ENCODE measurements at places on chromosomes 12 and 14.

GRCh38 chr14:104753528-104754212, 723 bp downstream of the SIVA1 start:
- peak; percentile 22 for DNase-seq

DNA sequence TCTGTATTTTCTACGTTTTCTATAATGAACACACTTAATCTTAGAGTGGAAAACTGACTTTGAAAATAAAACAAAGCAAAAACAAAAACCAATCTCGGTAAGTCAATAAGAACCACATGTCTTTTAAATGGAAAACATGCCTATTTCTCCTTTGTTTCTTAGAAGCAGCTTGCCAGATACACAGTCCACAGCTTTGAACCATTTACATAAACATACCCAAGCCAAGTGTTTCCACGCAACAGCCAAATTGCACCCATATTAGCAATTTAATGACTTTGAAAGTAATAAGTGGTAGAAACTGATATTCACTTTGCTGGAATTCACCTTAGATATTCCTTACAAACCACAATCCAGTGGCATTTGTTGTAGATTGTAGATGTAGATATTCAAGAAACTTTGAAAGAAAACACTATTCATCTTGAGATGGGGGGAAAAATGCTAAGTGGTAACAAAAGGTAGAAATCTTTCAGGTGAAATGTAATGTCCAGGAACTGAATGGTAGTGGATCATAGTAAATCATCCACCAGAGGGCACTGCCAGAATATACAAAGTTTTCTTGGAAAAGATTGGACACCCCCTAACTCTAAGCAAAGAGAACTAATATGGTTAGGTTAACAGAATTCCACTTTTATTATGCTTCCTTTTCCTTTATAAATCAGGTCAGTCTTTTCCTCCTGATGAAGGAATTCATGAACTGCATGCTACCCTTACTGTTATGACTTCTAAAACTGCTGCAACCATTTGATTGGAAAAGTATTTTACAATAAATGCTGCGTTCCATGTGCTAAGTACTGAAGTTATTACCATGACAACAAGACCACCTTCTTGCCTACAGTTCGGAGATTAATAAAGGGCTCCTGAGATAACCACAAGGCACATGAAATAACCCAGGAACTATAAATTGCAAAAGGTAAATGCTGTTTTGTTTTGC, 69.8 kb downstream of the RERG start:
- DNase-seq, result peak; percentile 24

DNA sequence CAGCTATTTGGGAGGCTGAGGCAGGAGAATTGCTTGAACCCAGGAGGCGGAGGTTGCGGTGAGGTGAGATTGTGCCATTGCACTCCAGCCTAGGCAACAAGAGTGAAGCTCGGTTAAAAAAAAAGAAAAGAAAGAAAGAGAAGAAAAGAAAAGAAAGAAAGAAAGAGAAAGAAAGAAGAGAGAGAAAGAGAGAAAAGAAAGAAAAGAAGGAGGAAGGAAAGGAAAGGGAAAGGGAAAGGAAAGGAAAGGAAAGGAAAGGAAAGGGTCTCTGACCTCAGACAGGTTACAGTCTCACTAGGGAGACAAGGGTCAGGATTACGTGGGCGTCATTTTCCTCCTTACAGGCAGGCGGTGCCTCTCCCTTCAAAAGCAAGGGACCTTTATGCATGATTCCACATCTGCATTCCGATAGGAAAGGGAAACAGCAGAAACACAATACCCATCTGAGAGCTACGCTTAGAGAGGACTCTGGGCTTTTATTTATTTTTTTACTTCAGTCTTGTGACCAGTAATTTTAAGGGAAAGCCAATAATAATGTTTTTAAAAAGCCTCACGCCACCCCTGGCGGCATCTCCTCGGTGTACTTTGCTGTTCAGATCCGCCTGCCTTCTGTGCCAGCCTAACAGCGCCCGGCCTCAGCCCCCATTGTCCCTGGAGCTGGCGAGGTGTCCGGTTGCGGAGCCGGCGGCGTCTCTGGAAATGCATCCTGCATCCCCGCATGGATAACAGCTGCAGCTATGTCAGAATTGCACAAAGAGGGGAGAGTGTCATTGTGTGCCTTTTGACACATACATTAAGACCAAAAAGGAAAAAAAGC, 945 bp upstream of the HIP1R start:
- peak; percentile 20 for DNase-seq

DNA sequence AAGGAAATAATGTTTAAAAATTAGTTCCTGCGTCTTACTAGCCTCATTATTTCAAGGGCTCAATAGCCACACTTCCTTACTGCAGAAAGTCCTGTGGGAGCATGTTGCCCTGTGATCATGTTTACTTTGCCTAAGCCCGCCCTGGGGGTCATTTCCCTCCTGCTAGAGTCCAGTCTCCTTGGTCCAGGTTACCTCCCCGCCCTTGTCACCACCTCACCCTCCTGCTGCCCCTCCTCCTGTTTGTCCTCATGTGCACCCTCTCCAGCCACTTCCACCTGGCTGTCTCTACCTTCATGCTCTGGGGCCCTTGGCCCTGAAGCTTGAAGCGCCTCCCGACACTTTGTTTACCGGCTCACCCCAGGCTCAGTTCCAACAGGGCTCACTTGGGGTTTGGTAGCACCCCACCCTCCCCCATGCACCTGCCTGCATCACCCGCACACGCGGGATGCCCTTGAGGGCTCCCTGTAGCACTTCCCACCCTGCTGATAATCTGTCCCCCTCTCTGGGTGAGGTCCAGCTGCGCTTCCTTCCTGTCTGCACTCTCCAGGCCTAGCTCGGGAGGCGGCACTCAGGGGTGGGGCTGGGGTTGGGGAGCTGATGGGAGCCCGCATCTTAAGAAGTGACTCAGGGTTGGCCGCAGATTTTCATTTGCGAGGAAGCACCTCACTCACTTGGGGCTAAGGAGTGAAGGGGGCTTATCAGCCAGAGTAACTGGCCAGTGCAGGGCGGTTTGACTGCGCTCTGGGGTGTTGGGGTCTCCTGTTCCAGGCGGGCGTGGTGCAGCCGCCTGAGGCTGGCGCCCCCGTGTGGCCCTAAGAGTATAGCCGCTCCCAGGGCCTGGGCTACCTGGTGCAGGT, 40.1 kb downstream of the SMIM41 start:
- DNase-seq, result peak; percentile 57

- no peak for DNase-seq
Measured at GRCh38 chr14:94918896-94919295, 149.0 kb upstream of the GSC start.

DNA sequence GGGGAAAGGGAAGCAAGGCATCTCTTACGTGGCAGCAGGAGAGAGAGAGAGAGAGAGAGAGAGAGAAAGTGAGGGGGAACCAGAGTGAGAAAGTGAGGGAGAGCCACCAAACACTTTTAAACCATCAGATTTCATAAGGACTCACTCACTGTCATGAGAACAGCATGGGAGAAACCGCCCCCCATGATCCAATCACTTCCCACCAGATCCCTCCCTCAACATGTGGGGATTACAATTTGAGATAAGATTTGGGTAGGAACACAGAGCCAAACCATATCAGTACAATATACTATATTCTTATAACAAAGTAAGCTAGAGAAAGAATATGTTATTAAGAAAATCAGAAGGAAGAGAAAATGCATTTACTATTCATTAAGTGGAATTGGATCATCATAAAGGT, 53.7 kb upstream of the PLXNC1 start:
- no peak for DNase-seq

GRCh38 chr14:95337041-95337595, 17.4 kb upstream of the CLMN start:
- DNase-seq, result no peak

- DNase-seq, result no peak
Measured at GRCh38 chr12:109445191-109445609, 31.9 kb downstream of the KCTD10 start.

- peak; percentile 72 for DNase-seq
Measured at GRCh38 chr14:93655078-93655750, 133.1 kb downstream of the PRIMA1 start.

GRCh38 chr14:75459099-75459741, 31.4 kb downstream of the JDP2 start:
- DNase-seq, result no peak

DNA sequence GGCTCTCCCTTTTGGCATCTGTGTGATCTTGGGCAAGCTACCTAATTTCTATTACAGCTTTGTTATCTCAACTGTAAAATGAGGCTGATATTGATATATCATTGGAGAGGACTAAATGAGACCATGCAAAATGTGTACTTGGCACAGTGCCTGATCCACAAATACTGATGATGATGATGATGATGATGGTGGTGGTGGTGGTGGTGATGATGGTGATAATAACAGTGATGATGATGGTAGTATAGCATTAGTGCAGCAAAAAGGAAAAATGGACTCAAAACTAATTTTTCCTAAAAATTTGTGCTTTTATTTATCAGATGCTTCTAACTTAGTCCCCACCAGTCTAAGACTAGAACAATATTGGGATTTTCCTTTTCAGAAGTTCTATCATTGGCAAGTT, 70.7 kb downstream of the KCNMB4 start:
- DNase-seq, result no peak

DNA sequence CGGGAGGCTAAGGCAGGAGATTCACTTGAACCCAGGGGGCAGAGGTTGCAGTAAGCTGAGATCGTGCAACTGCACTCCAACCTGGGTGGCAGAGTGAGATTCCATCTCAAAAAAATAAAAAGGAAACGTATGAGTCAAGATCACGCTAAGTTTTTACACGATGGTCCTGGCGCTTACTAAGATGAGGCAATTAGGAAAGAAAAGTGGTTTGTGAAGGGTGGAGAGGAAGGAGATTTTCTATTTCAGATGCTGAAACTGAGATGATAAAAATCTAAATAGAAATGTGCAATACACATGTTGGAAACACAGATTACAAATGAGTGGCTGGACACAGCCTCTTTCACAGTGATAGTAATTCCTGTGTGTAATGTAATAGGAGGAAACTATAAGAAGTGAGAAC, 63.2 kb downstream of the KDM5A start:
- no peak for DNase-seq

- DNase-seq, result no peak
Measured at GRCh38 chr12:110921262-110921661, 883 bp upstream of the MYL2 start.

- no peak for DNase-seq
Measured at GRCh38 chr14:90512329-90512991, 115.6 kb downstream of the CALM1 start.

- no peak for DNase-seq
Measured at GRCh38 chr12:93230326-93230720, 147.4 kb upstream of the NUDT4 start.

DNA sequence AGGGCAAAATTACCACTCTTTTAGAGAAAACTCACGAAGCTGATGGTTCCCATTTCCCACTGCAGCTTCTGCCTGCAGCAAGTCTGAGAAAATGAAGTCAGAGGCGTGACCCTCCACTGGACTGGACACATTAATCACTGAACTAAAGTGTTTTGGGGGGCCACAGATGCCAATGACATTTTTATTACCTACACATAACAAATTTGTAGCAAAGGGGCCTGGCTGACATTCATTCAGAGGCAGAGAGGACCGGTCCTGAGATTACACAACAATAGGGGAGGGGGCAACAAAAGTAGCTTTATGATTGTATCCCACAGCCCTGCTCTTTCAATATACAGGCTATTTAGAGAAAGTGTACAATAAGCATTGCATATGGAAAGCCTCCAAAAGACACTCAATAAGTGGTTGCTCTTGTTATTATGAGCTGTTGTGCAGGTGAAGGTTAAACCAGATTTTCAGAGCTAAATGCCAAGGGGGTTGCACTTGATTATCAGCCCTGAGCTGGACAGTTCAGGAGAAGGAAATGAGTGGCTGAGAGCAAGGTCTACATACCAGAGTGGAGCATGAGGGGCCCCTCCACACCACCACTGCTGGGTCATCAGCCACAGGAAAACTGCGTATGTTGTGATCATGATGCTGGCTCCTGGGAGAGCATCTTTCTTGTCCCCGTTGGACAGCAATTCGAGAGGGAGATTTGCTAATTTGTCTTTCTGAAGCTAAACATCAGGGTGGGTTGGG, 41.5 kb upstream of the CCDC60 start:
- DNase-seq, result no peak

GRCh38 chr14:54597795-54598443, 31.0 kb downstream of the SAMD4A start:
- DNase-seq, result peak; percentile 62

- DNase-seq, result no peak
Measured at GRCh38 chr12:66491853-66492252, 187.0 kb downstream of the GRIP1 start.

DNA sequence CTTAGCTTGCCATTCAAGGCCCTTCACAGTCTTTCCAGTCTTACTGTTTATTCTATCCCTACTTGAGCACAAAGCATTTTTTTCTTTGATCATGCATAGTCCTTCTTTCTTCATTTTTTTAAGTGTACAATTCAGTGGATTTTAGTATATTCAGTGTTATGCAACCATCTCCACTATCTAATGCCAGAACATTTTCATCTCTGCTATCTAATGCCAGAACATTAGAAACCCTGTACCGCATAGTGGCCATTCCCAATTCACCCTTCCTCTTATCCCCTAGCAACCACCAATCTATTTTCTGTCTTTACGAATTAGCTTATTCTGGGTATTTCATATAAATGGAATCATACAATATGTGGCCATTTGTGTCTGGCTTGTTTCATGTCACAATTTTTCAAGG, 13.4 kb downstream of the LPCAT3 start:
- DNase-seq, result no peak

GRCh38 chr12:82596483-82596882, 90.2 kb upstream of the TMTC2 start:
- DNase-seq, result no peak

DNA sequence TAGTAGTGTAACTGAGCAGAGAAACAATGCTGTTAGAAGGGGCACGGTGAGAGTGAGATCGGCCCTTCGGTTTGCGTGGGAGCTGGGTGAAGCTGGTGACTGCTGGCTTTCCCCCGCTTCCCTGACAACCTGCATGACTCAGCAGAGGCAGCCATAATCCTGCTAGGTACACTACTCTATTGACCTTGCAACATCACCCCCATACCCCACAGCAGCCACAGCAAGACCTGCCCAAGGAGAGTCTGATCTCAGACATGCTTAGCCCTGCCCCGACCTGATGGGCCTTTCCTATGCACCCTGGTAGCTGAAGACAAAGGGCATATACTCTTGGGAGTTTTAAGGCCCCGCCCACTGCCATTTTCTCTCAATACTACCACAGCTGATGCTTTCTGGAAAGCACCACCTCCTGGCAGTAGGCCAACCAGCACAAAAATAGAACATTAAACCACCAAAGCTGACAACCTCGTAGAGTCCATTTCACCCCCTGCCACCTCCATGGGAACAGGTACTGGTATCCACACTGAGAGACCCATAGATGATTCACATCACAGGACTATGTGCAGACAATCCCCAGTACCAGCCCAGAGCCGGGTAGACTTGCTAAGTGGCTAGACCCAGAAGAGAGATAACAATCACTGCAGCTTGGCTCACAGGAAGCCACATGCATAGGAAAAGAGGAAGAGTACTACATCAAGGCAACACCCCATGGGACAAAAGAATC, 75.9 kb upstream of the RGS6 start:
- peak; percentile 6 for DNase-seq

GRCh38 chr12:6662602-6662905, 365 bp downstream of the ING4 start:
- DNase-seq, result no peak

DNA sequence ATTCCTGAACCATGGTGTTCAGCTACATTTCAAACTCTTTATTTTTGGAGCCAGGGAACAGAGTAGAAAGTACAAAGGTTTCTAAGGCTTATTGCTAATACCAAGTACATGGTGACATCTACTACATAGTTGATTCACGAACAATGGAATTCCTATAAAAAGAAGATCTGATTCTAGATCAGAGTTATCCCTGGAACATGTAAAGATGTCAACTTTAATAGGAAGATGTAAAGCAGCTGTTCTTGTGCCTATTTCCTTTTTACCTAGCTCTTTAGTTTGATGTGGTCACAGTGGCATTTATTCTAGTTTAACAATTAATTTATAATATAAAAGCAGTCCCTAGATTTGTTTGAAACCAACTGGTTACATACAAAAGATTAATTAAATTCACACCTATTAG, 99.5 kb downstream of the NUBPL start:
- no peak for DNase-seq
